ENCODE measurements at places on chromosomes 16 and 17.
A peak's percentile ranks its signal among the peaks of the same experiment; 100 is the strongest.

DNA sequence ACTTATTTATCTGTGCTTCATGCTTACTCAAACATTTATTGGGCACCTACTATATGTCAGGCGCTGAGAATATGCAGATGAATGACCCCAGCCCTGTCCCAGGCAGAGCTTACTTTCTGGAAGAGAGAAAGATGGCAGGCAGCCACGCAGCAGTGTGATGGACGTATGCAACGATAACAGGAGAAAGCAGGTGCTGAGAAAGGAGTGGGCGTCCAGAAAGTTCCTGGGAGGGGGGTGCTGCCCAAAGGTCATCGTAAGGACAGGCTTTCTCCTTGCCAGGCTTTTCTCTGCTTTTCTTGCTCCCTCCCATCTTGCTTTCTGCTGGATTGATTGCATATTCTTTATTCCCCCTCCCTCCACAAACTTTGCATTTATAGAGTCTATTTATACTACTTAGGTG lies 124.5 kb downstream of the GAS7 start:
- no peak for DNase-seq

DNA sequence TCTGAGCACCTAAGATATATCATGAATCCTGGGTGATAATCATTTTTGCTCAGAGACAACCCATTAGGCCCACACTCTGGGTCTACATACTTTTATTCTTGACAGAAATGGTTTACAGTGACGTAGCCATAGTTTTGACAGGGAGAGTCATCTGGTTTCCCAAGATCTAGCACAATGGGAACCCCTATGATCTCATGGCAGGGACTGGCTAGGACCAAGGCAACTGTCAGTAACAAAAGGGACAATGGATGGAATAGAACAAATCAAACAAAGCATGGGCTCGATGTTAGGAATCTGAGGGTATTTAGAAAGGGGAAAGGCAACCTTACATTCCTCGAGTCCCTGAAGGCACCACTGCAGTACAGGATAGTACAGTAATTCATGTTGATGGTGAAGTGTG lies 20.5 kb downstream of the CFAP97D1 start:
- DNase-seq, result no peak

- DNase-seq, result no peak
Observed at GRCh38 chr16:85586380-85587104, 26.6 kb upstream of the GSE1 start.

- no peak for DNase-seq
Observed at GRCh38 chr17:40794466-40794865, 5.3 kb downstream of the KRT28 start.

DNA sequence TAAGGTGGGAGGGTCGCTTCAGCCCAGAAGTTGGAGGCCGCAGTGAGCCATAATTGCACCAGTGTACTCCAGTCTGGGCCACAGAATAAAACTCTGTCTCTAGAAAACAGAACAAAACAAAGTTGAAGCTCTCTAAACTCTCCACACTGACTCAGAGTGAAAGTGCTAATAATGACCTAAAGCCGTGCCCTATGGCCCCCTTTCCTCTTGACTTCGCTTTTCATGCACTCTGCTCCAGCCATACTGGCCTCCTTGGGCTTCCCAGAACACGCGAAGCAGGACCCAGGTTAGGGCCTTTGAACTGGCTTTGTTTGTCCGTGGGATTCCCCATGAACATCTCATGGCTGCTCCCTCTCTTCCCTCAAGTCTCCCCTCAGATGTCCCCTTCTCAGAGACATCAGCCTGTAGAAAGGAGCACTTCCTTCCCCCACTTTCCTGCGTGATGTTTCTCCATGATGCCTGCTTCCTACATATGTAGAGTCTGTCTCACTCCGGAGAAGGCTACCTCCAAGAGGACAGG lies 18.6 kb upstream of the SPN start:
- DNase-seq, result no peak

GRCh38 chr17:37830151-37830993 lies 85.5 kb upstream of the HNF1B start:
- DNase-seq, result no peak

DNA sequence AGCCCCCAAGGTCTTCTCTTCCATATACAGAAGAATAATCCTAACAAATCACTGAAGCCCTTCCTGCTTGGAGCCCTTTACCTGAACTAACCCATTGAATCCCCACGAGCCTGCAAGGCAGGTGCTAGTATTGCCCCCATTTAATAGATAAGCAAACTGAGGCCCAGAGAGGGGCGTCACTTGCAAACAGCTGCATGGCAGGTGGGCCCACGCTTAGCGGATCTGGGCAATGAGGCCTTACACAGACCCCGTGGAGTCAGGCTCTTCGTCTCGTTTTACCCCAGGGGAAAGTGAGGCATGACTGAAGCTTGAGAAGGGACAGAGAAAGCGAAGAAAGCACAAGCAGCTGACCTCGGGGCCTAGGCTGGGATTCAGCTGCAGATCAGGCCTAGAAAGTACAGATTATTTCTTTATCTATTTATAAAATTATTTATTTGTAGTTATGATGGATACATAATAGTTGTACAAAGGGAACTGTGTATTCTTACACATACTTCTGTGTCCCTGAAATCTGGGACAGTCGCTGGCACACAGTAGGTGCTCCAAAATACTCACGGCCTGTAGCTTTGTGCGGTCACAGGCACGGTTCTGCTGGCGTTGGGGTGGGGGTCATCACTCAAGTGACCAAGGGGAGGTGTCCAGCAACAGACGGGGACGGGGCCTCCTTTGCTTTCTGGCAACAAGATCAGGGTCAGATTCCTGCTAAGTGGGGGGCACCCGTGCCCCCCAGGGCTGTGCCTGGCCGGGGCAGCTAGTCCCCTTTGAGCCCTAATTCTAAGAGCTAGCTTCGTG lies 223.2 kb upstream of the GSE1 start:
- no peak for DNase-seq

- DNase-seq, result no peak
Observed at GRCh38 chr16:86598607-86599565, 20.5 kb downstream of the FOXL1 start.

DNA sequence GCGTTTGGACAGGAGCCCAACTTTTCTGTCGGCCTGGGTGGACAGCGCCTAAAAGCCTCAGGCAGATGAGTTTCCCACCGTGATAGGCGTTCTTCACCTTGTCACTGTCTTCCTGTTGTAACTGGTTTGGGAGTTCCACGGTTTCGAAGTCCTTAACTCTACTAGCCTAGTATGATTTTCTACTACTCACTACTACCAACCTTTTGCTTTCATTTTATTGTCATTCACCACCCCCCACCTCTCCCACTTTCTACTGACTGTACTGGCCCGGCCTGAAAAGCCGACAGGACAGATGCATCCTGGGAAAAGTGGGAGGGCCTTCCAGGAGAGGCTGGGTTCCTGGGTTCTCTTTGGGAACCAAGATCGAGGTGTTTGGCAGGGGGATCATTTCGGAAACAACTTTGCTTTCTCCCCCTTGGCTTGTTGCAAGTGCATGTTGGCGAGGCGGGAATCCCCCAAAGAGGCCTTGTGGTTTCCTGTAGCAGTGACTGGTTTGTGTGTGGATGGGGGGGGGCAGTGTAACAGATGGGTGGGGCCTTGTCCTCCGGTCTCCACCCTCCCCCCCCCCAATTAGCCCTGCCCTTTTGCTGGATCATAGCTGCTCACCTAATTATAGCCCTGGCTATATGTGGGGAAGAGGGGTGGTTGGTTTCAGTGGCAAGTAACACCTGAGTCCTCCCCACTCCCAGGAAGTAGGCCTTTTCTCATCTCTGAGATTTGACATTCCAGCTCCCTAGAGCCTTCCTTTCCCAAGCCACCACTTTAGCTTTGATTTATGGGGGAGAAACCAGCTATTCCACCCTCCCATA lies 1.4 kb downstream of the EIF5A start:
- peak; percentile 87 for DNase-seq

GRCh38 chr17:62627219-62627903 lies at the start of gene MRC2:
MRC2 (plus strand) TSS chr17:62627670; CDS start chr17:62627803, 133 bp downstream.
- DNase-seq, result peak; percentile 82

- no peak for DNase-seq
Observed at GRCh38 chr16:87723226-87723623, 42.6 kb downstream of the KLHDC4 start.

- no peak for DNase-seq
Observed at GRCh38 chr17:51032850-51033249, 87.8 kb downstream of the SPAG9 start.

DNA sequence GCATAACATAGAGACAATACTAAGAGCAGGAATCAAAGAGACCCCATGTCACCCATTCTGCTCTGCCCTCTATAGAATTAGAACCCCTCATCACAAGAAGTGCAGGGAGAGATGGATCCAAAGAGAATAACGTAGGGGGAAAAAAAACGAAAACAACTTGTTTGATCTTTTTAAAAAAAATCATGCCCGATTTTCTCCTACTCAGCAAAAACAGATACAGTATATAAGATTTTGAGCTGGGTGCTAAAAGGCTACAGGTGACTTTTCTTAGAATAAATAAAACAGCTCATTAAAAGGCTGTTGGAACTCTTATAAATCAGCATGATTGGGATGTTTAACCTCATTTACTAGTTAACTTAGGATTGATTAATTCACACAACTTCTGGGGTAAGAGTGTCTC lies 17.4 kb downstream of the UBN1 start:
- no peak for DNase-seq

DNA sequence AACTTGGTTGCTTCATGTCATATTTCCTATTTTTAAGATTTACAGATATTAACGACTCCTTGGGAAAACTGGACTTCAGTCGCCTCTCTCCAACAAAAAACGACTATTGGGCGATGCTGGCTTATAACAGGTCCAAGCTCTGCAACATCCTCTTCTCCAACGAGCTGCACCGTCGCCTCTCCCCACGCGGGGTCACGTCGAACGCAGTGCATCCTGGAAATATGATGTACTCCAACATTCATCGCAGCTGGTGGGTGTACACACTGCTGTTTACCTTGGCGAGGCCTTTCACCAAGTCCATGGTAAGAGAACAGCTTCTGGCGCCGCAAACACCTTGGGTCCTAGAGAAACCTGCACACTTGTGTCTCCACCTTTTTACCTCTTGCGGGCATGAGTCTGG lies 333.0 kb downstream of the WWOX start:
- DNase-seq, result no peak

DNA sequence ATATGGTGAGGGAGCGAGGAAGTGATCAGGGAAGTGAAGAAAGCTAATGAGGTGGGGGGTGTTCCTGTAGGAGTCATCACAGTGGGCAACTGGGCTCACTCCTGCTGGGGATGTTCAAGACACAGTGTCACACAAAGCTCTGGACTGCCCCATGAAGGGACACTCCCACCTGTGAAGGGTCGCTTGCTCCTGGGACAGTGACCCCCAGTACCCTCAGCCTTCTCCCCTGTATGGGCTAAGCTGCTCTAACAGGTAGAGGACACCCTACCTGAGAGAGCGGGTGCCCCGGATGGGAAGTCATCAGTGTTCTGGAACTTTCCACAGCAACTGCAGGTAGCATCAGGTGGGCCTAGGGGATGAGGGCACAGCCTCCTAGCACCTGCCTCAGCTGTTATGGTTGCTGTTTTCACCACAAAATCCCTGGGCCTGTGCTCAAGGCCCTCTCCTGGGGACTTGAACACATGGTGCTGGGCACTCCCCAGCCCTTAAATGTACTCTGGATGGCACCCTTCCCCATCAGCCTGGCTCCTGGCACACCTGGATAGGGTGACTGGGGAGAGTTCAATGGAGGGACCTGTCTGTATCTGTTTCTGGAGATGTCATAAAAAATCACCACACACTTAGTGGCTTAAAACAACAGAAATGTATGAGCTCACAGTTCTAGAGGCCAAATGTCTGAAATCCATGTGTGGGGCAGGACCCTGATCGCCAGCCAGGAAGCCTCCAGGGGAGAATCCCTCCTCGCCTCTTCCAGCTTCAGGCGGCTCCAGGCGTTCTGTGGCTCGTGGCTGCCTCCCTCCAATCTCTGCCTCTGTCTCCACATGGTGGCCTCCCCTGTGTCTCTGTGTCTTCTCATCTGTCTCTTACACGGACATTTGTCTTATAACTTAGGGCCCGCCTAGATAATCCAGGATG lies 104.0 kb upstream of the CDH5 start:
- DNase-seq, result no peak

GRCh38 chr16:68071518-68071901 lies 13.7 kb upstream of the NFATC3 start:
- DNase-seq, result no peak

DNA sequence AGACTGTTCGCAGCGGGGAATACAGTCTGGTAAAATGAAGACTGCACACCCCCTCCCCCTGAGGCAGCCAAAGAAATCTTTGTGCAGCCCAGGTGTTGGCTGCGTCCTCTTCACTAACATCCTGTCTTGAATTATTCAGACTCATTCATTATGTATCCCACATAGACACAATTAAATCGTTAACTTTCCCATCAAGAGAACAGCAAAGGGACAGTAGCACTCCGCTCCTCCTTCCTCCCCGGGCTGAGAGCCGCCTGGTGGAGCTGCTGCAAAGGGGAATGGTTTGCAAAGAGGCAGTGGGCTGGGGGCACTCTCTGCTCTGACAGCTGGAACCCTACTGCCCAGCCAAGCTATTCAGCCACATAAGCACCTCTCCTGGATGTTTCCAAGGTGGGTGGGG lies 290.0 kb upstream of the SOX9 start:
- DNase-seq, result peak; percentile 82

DNA sequence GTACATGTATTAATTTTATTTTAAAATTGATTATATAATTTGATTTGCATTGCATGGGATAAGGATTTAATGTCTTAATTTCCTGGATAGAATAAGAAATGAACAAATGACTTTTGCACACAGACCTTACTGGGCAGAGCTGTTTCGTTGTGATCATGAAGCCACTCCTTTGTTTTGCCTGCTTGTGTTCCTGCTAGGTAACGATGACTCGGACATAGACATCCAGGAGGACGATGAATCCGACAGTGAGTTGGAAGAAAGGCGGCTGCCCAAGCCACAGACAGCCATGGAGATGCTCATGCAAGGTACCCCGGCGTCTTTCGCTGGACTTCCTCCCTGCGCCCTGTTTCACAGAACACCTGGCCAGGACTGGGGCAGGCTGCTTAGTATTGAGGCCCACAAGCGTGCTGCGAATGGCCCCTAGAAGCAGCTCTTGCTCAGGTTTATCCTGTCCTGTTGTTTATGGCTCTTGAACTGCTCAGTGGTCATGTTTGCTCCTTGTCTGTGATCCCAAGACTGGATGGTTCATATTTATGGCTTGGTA lies 29.6 kb downstream of the CLUAP1 start:
- no peak for DNase-seq

DNA sequence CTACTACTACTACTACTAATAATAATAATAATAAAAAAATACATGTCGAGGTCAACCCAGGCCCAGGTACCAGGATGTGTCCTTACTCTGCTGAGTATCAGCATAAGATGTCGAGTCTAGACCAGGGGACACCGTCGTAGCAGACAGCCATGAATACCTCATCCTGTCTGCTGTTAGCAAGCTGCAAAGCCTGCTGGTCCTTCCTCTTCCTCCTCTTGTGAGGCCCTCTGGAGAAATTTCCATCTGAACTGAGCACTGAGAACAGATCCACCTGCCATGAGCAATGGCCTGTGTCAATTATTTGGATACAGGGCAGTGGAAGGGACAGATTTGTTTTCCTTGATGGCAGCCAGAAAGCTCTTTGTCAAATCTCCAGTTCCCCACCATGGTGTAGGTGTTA lies 168.5 kb downstream of the XYLT1 start:
- DNase-seq, result no peak

DNA sequence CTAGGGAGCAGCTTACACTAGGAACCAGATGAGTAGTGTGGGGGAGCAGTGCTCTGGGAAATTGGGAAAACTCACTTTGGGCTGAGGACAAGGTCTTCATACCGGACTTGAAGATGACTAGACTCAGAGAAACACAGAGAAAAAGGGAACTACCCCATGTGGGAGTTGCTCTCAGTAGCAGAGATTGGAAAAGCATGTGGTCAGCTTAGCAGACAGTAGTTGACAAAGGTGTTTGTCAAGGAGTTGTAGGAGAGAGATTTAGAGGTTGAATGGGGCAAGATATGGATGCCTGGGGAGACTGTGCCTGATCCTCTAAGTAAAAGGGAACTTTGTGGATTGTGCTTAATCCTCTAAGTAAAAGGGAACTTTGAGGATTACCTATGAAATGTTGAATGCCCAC lies 194.5 kb upstream of the COX10 start:
- DNase-seq, result no peak

Measured in H9 (cell line).